ENCODE measurements at places on chromosomes 1 and 21.

- ATAC-seq: no peak
Measured at GRCh38 chr1:30741239-30741894, 16.2 kb downstream of the LAPTM5 start.

- ATAC-seq: no peak
Measured at GRCh38 chr1:162217706-162218105, 148.2 kb downstream of the NOS1AP start.

- no peak for ATAC-seq
Measured at GRCh38 chr1:177145106-177146070, 19.1 kb downstream of the ASTN1 start.

DNA sequence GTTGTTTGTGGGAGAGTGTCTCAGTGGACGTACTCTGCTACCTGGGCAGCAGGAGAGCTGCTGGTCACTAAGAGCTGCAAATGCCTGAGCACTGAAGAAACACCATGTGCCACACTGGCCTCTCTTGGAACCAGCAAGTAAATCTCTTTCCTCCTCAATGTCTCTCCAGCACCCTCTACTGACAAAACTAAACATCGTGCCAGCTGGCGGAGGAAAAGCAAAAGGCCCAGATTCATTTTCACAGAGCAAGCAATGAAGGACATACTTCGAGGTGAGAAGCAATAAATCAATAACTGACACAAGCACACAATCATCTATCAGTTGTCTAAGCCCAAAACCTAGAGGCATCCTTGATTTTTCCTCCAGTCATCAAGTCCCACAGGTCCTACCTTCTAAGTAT is 78.1 kb downstream of the RERE start:
- no peak for ATAC-seq

DNA sequence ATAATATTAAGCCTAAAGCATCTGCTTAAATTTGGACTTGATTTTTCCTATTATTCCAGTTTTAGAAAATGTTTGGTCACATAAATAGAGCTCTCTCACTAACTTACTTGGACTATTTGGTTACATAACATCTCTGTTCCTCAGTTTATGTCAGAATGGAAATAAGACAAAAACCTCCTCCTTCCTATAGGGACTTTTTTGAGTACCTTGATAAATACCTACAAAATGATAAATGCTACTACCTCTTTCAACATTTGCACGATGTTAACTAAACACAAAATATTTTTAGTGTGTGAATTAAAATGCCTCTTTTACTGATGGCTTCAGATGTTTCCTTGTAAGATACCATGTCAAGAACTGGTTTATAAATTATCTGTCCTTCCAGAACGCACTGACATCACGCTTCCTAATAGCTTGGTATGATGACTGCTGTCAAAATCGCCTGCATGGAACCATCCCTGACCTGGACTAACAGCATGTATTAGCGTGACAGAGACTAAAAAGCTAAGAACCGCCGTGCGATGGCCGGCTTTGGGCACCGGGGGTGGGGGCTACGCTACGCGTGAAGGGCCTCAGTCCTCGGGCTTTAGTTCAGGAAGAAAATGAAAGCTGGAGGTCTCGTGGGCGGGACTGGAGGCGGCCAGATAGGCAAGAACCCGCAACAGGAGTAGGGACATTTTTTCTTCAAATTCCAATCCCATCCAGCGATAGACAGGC is 133.2 kb upstream of the BARHL2 start:
- no peak for ATAC-seq
